ENCODE measurements at places on chromosomes 11 and 22.

DNA sequence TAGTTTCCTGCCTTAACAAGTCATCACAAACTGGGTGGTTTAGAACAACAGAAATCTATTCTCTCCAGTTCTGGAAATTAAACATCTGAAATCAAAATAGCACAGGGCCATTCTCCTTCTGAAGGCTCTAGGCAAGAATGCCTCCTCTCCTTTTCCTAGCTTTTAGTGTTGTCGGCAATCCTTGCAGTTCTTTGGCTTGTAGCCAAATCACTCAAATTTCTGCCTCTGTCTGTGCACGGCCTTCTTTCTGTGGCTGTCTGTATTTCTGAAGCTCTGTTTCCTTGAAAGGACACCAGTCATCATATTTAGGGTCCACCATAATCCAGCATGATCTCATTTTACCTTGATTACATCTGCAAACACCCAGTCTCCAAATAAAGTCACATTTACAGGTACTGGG is 795.5 kb downstream of the METTL15 start:
- no peak for DNase-seq

- DNase-seq = no peak
Observed at GRCh38 chr11:78704811-78705210, 130.1 kb upstream of the NARS2 start.

DNA sequence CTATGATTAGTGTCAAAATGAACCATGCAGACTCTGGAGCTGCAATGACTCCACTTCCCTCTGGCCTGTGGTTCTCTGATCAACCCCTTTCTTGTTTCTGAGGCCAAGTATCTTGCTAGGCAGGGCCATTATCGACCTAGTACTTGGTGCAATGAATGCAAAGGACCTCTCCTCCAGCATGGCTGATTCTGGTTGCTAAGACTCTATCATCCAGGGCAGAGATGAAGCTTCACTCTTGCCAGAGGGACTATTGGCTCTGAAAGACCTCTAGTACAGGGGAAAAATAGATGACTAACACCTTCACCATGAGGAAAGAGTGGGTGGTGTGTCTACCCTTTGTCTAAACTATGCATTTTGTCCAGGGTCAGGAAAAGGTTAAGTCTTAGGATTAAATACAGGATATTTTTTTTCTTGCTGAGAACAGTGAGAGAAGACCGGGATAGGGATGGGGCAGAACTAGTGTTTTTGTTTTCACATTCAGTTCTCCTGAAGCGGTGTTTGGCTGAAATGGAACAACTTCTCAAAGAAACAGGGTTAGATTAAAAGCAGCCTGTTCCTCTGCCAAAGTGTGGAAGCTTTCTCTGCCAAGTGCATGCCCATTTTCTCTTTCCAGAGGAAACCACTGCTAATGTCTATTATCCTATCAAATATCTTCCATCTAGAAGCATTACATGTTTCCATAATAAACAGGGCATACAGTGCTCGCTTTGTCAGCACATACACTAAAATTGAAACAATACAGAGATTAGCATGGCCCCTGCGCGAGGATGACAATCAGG is 5.0 kb upstream of the MTFP1 start:
- DNase-seq = peak; percentile 93

DNA sequence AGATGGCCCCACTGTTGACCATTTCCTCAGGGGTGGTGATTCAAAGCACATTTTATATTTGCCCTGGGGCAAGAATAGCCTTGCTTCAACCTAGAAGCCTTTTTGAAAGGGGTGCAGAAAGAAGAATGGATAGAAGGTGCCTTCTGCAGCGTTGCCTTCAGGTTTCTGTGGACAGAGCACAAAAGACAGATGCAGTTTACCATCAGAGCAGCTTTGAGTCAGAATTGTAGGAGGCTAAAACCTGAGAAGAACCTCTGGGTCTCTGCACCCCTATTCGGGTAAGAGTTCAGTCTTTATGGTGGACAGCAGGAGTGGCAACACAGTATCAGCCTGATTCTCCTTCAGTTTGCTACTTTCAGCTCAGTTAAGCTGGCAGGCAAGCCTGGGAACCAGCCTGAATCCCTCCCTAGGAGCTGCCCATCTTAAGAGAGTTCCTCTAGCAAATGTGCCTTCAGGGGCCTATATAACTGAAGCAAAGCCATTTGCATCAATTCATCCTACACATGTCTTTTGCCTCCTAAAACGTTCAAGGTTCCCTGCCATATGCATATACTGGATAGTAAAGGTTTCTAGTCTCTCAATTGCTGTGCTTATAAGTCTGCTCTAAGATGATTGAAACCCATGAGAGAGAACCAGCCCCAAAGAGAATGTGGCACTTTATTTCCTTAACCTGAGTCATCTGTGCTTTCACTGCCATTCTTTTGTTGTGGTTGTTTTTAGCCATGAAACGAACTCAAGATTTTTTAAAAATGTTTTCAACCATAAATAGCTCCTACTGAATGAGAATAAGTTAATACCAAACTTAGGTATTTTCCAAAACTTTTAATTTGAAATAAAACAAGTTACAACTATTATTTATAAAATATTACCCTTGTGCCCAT is 123.0 kb downstream of the TRIM44 start:
- peak; percentile 42 for DNase-seq

DNA sequence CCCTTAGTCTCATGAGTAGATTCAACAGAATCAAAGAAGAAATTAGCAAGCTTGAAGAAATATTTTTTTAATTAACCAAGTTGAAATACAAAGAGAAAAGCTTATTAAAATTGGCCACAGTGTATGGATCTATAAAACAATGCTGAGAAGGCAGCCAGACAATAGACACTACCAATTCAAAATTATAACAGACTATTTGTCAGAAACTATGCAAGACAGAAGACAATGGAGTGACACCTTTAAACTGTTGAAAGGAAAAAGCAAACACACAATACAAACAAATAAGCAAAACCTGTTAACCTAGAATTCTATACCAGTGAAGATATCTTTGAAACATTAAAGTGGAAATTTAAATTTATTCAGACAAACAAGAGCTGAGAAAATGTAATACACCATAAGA is 225.4 kb downstream of the CASP12 start:
- DNase-seq = no peak

DNA sequence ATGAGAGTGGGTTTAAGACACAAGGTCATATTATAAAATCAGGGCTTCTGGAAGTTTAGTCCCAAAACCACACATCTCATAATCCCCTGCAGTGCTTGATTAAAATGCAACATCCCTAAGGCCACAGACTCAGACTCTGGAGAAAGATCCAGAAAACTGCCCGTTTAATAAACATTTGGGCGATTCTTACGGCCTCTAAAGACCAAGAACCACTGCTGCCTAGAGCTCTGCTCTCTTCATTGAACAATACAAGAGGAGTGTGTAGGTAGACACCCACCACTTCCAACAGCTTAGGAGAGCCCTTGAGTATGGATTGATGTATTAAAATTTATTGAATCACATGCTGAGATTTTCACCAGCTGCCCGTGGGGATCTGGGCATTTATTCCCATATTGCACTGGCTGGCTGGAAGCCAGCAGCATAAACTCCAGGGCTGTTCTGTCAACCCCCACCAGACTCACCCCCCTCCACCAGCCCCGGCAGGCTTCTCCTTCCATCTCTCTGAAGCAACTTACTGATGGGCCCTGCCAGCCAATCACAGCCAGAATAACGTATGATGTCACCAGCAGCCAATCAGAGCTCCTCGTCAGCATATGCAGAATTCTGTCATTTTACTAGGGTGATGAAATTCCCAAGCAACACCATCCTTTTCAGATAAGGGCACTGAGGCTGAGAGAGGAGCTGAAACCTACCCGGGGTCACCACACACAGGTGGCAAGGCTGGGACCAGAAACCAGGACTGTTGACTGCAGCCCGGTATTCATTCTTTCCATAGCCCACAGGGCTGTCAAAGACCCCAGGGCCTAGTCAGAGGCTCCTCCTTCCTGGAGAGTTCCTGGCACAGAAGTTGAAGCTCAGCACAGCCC is 749 bp upstream of the BEST1 start:
- DNase-seq = peak; percentile 93

DNA sequence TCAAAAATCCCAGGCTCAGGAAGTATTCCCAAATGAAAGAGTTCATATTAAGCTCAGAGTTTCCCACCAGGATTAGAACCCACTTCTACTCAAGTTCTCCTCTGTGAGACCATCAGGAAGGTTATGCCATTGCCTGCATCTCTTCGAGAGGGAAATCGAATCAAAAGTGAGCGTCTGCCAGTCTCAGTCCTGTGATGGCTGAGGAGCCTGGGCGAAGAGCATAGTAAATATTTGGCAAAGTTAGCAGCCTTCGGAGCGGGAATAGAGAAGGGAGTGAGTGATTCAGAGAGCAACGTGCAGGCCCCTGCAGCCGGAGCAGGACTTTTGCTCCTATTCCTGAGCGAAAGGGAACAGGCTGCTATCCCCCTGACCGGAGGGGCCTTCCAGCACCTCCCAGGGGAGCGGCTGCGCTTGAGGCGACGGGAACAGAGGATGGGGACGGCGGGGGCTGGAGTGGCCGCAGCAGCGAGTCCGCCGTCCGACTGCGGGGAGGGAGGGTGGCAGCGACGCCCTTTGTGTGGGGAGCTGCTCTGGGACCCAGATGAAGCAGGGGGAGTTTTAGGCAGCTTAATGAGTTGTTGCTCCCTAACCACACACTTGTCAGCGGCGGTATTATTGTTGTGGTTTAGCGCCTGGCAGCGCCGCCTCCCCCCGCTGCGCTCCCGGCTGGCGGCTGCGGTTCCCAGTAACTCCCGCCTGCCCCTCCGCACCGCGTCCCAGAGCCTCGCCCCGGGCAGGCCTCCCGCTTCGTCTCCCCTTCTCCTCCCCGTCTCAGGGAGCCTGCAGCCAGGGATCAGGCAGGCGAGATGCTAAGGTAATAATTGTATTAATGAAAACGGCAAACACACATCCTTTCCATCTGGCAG is 21.7 kb upstream of the NRGN start:
- DNase-seq = peak; percentile 50

Data from GM23248 (cell line).